ENCODE measurements at places on chromosomes 5 and 9.

- no peak for DNase-seq
These were observed 31.1 kb upstream of the IQGAP2 start for GRCh38 chr5:76371960-76372322.

DNA sequence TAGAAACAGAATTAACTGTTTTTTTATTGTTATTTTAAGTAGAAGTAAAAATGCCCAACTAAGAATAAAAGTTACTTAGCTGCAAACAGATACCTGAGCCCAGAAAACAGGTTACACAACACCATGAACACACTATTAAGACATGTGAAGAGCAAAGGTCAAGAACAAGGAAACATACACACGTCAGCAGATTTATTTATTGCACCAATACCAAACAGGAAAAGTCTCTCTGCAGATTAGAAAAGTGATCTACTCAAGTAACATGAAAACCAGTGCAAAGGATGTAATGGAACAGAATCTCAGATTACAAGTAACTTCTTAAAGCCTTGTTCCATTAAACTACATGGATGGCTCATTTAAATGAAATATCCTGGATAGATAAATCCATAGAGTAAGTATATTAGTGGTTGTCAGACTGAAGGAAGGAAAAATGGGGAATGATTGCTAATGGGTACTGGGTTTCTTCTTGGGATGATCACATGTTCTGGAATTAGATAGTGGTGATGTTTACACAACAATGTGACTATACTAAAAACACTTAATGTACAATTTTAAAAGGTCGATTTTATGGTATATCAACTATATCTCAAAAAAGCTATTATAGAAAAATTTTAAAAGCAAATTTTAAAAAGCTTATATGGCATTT is 6.1 kb downstream of the SAR1B start:
- no peak for DNase-seq

- no peak for DNase-seq
These were observed 92.0 kb downstream of the BASP1 start for GRCh38 chr5:17309462-17309861.

GRCh38 chr9:110399983-110400382 is 62.3 kb upstream of the TXNDC8 start:
- DNase-seq = no peak

DNA sequence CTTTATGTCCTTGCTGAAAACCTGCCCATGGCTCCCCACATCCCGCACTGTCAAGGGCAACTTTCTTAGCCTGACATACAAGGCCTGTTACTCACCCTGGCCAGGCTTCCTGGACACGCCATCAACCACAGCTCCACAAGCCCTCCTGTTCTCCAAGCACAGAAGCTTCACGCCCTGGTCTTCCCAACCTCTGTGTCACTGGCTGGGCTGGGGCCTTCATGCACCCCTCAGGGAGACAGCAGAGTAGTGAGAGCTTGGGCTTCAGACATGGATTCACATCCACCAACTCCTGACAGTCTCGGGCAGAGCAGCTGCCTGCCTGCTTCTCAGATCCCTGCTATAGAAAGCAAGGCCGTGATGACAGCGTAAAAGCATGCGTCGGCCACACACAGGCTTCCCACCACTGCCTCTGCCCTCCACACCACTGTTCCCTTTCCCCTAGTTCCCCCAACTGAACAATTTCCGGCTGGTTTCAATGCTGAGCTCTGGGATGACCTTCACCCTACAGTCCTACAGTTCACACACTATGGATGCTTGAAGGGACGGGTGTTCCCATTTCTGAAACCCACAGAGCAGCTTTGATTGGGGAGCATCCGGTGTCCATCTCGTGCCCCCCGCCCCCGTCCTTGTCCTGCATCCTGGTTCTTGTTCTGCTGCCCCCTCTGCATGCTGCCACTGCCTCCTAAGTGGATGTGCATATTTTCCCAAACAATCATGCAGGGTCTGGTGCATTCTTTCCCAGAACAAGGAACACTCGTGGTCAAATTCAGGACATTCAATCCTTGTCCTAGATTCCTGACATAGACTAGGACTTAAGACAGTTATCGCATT is 33.4 kb upstream of the ADAMTS2 start:
- no peak for DNase-seq

DNA sequence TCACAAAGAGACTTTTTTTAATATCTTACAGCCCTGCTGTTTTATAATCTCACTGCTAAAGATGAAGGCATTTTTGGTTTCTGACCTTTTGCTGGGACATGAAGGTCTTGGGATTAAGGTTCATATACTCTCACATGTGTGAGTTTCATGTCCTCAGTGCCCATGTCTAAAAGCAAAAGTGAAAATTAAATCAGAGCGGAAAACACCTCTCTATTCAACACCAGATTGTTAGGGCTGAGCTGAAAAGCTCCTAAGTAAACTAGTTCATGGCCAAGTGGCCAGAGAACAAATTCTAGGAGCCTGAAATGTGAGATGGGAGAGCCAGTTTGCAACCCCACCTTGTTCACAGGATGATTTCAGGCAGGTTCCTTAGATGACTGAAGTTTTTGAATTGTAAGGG is 110.9 kb downstream of the GRIA1 start:
- no peak for DNase-seq

GRCh38 chr5:146580237-146580636 is 64.2 kb upstream of the GPR151 start:
- DNase-seq = no peak

DNA sequence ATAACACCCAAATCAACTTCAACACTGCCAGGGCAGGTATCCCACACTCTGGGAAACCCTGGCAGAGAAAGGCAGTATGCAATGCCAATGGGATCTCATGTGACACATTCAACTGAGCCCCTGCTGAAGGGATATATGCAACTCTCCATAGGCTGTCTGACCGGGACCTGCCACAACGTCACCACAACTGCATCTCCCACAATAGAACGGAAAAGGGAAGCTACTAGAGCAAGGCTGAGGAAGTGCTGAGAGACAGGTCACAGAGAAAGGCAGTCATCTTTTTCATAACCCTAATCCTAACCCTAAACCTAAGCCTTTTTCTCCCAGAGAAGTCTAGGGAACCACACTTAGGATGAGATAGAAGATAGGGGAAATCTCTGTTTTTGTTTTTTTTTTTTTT is 345.9 kb upstream of the CD180 start:
- no peak for DNase-seq

- DNase-seq = no peak
These were observed 157.1 kb downstream of the ZNF462 start for GRCh38 chr9:107020040-107020530.

DNA sequence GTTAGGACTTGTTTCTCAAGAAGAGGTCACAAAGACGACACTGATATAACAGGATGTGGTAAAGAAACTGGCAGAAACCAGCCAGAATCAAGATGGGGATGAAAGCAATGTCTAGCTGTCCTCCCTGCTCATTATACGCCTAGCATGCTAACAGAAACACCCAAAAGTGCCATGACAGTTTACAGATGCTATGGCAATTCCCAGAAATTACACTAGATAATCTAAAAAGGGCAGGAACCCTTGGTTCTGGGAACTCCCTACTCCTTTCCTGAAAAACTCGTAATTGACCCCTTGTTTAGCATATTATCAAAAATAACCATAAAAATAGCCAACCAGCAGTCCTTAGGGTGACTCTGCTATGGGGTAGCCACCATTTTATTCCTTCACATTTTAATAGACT is 10.9 kb upstream of the MRPS30 start:
- DNase-seq = no peak

DNA sequence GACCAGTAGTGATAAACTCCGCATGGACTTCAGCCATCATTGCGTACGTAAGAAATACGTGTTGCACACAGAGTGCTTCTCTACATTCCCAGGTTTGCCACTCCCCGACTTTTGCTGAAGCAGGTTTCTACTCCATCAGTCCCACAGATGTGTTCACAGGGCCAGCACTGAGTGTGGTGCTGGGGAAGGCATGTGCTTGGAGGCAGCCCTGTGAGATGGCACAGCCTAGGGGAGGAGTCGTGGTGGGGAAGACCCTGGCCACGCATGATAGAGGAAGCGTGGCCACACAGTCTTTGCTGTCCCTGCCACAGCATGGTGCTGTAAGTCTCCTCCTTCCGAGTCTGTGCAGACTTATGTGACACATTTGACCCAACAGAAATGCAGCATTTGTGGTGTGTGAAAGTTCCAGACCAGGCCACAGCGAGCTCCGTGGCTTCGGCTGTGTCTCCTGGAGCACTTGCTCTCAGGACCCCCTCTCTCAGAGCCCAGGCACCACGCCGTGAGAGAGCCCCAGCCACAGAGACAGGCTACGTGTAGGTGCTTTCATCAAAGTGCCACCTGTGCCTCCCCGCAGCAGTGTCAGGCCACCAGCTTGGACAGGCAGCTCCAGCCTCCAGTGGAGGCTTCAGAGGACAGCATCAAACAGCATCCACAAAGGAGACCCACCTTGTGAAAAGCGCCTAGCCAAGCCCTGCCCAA is 197.8 kb downstream of the AUH start:
- no peak for DNase-seq

DNA sequence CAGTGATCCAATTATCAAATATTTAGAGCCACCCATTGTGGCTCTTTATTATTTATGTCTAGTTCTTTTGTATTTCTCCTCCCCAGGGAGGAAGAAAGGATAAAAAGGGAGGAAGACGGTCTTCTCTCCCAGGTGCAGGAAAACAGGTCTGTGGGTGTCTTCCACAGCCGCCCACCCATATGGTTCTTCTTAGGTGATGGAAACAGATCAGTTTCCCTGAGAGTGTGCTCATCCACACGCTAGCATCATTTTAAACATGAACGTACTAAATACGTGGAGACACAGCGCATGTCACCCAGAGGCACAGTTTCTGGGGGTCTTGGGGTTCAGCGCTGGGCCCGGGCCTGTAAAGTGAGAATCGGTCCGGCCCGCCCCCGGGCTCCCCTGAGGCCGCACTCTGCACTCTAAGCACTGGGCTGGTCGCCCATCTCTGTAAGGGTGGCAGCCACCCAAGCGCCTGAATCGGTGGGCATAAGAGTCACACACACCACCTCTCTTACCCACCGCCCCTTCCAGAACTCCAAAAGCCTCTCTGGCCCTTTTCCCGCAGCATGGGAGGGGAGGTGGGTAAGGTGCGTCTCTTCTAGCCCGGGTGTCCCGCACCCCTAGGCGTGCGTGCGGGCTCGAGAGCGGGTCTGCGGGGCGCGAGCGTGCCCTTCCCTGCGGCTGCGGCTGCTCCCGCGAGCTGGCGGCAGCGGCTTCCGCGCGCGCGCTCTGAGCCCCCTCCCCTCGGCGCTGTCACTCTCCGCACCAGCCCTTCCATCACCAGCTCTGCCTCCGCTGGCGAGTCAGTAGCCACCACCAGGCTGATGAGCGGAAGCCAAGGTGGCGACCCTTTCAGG is 1.3 kb downstream of the PTCH1 start:
- no peak for DNase-seq

DNA sequence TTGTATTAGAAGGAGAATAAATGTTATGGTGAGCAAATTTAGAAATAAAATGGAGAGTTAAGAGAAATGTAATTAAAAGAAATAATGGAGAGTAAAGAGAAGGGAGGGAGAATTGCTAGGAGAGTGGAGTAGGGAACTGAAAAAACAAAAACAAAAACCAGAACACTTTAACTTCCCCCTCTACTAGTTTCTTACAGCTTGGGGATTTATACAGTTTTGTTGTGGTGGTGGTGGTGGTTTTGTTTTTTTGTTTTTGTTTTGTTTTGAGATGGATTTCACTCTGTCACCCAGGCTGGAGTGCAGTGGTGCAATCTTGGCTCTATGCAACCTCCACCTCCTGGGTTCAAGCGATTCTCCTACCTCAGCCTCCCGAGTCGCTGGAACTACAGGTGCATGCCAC is 322.4 kb downstream of the TMEM167A start:
- no peak for DNase-seq

GRCh38 chr5:54704333-54704732 is 186.8 kb downstream of the SNX18 start:
- DNase-seq = no peak

DNA sequence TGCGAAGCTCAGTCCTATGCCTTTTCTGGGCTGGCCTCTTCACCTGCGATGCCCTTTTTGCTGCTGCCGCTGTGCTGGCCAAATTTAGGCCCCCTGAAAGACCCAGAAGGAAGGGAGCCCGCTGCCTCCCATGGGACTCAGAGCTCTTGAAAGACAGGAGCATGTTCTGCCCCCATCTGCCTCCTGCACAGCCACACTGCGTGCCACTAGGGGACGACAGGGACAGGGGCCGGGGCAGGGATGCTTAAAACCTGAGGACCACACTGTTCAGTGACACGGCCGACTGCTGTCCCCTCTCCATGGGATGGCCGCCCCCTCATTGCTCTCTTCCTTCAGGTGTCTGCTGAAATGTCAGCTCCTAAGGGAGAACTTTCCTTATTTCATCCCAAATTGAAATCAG is 132.4 kb downstream of the ADAMTS2 start:
- DNase-seq = no peak

- no peak for DNase-seq
These were observed 45.2 kb downstream of the NSD1 start for GRCh38 chr5:177178733-177179304.

DNA sequence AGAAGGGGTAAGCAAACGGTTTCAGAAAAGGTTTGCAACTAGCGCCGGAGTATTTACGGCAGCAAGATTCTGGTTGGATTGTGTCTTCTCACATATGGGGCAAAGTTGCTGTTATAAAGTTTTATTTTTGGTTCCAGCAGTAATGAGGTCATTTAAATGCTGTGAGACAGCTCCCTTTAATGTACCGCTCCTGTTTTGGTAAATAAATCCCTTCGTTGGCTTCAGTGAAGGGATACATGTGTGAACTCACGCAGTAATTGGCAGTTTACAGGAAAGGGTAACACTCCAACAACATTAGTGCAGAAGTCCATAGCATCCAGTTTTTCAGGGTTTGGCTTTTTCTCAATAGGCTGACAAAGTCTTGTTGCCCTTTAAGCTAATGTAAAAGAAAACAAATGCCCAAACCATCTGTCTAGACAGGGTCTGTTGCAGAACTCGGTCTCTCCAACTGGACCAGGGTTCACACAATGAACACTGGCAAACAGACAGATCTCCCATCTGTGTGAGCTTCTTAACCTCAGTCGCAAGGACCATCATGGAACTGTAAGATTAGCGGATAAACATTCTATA is 184.0 kb downstream of the GOLPH3 start:
- DNase-seq = no peak

- DNase-seq = no peak
These were observed 261.1 kb upstream of the ADAMTS16 start for GRCh38 chr5:4879075-4879474.

DNA sequence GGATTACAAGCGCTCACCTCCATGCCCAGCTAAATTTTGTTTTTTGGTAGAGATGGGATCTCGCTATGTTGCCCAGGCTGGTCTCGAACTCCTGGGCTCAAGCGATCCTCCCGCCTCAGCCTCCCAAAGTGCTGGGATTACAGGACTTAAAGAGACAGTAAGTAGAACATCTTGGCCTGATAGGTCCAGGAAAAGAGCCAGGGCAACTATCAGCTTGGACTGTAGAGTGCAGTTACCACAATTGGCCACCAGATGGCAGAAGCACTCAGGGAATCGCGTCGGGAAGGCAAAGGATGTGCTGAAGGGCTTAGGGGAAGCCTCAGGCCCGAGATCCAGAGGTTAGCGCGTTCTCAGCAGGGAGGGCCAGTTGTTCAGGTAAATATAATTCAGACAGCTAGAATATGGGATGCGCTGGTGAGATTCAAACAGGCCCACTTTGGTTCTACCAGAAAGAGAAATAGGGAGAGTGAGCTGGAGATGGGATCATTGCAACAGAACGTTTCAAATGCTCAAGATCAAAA is 21.5 kb downstream of the C9orf57 start:
- no peak for DNase-seq

GRCh38 chr9:134539586-134540194 is 101.9 kb upstream of the COL5A1 start:
- no peak for DNase-seq

GRCh38 chr9:128887049-128887448 is 5.1 kb downstream of the LRRC8A start:
- no peak for DNase-seq
